ENCODE measurements at places on chromosomes 6 and 20. TPM values are rescaled to one million over a fixed set of nuclear protein-coding genes. Genes with fewer than 3 reads are reported as not detected.

COL21A1 gene
- total RNA-seq: 0.50 TPM

RIPOR3 gene
- total RNA-seq: not detected

BTNL2 gene
- total RNA-seq: not detected

YTHDF1 gene
- 53.4 TPM for total RNA-seq

AVP gene
- total RNA-seq: not detected

CRYBG1 gene
- total RNA-seq: 0.70 TPM

BMP5 gene
- total RNA-seq: 0.04 TPM

C6orf58 gene
- total RNA-seq: not detected

CAGE1 gene
- not detected for total RNA-seq

ADAT2 gene
- total RNA-seq: 4.1 TPM

CLVS2 gene
- total RNA-seq: 0.25 TPM

KCNQ5 gene
- 1.5 TPM for total RNA-seq

KCNK16 gene
- total RNA-seq: not detected

FAM83D gene
- 63.6 TPM for total RNA-seq

PLEKHG1 gene
- total RNA-seq: 0.59 TPM

All from A549 treated with Mapracorat at 1 μM for 4 hours (cell line).